ENCODE measurements at places on chromosomes 6 and 20. TPM values are rescaled to one million over a fixed set of nuclear protein-coding genes. Genes with fewer than 3 reads are reported as not detected.

Gene FAM83B
- not detected for total RNA-seq

Gene CALHM4
- not detected for total RNA-seq

Gene ZNF341
- total RNA-seq: 4.7 TPM

Gene CPXM1
- 0.26 TPM for total RNA-seq

Gene C20orf141
- total RNA-seq: not detected

Gene MMUT
- 14.0 TPM for total RNA-seq

Gene SUMO4
- 10.1 TPM for total RNA-seq

Gene LY86
- total RNA-seq: 1.9 TPM

Gene LPA
- not detected for total RNA-seq

Gene RAET1L
- total RNA-seq: not detected

Gene CGA
- not detected for total RNA-seq

GRCh38 chr6:157144859-157145568 lies 178.3 kb downstream of the TMEM242 start:
- no peak overlapping the region for H3K4me3 ChIP-seq
- DNase-seq: no peak
- peaks cover 2% of the 10 kb centered on the region for H3K36me3 ChIP-seq
- no peaks in the 10 kb centered on the region for H3K27me3 ChIP-seq
- no peak overlapping the region for H3K27ac ChIP-seq
- peaks cover 2% of the 10 kb centered on the region for H3K4me1 ChIP-seq

DNA sequence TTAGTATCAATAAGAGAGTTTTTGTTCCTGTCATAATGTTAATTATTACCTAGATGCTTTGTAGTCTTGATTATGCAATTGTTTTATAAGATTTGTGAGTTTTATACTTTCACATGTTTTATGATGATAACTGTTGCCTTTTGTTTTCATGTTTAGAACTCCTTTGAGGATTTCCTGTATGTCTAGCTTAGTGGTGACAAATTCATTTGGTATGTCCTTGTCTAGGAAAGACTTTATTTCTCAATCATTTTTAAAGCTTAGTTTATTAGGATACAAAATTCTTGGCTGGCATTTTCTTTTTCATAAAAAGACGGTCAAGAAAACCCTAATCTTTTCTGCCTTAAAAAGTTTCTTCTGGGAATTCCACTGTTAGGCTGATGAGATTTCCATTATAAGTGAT lies 849.9 kb upstream of the EYS start:
- H3K27me3 ChIP-seq: no peaks in the 10 kb centered on the region
- no peak overlapping the region for H3K27ac ChIP-seq
- no peaks in the 10 kb centered on the region for H3K36me3 ChIP-seq
- H3K4me1 ChIP-seq: no peaks in the 10 kb centered on the region
- H3K4me3 ChIP-seq: no peak overlapping the region

DNA sequence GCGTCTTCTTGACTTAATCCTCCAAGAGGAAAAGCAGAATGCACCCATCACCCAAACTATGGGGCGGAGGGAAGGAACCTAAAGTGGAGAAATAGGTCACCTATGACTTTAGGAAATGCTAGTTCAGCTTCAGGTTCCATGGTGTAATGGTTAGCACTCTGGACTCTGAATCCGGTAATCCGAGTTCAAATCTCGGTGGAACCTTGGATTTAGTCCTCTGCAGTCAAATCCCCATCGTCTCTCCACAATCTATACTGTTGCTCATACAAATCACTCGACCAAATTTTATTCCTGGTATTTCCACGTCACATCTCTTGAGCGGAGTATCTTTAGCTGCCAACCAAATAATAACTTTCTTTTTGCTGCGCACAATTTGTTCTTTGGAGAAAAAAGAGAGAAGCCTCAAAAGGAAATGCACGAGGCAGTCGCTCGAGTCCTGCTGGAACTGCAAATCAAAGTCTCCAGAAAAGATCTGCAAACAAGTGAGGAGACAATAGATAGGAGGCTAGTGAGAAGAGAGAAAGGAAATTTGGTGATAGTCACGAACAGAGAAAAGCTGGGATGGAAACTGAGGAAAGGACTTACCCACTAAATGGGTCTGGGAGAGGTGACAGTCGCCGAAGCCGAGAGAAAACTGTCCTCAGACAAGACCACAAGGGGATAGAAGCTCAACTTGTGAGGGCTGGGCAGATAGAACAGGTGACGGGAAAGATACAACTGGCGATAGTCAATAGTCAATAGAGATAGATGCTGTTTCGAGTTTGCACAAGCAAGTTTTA lies 16.6 kb downstream of the POM121L2 start:
- peak overlapping the region; percentile 4 for H3K27ac ChIP-seq
- no peak for DNase-seq
- peaks cover 73% of the 10 kb centered on the region for H3K27me3 ChIP-seq
- peaks cover 16% of the 10 kb centered on the region for H3K36me3 ChIP-seq
- H3K4me1 ChIP-seq: peaks cover 10% of the 10 kb centered on the region
- H3K4me3 ChIP-seq: no peak overlapping the region

- H3K27ac ChIP-seq: no peak overlapping the region
- no peaks in the 10 kb centered on the region for H3K27me3 ChIP-seq
- DNase-seq: no peak
- no peak overlapping the region for H3K4me3 ChIP-seq
- H3K36me3 ChIP-seq: no peaks in the 10 kb centered on the region
Observed at GRCh38 chr6:48048451-48049146, 62.4 kb downstream of the PTCHD4 start.

DNA sequence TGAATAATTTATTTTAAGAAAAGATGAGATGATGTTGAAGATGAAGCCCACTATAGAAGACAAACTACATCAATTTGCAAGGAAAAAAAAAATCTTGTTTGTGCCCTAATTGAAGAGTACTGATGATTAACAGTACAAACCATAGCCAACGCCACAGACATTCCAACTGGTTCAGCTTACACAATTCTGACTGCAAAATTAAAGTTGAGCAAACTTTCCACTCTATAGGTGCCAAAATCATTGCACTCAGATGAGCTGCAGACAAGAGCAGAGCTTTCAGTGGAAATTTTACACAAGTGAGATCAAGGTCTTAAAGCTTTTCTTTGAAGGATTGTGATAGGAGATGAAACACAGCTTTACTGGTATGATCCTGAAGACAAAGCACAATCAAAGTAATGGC lies 85.3 kb downstream of the OGFRL1 start:
- no peak overlapping the region for H3K4me3 ChIP-seq
- no peaks in the 10 kb centered on the region for H3K4me1 ChIP-seq
- no peak for DNase-seq

- H3K4me1 ChIP-seq: no peaks in the 10 kb centered on the region
- no peak for DNase-seq
- no peak overlapping the region for H3K27ac ChIP-seq
Observed at GRCh38 chr6:63492476-63492875, 79.8 kb upstream of the LOC128125822 start.

DNA sequence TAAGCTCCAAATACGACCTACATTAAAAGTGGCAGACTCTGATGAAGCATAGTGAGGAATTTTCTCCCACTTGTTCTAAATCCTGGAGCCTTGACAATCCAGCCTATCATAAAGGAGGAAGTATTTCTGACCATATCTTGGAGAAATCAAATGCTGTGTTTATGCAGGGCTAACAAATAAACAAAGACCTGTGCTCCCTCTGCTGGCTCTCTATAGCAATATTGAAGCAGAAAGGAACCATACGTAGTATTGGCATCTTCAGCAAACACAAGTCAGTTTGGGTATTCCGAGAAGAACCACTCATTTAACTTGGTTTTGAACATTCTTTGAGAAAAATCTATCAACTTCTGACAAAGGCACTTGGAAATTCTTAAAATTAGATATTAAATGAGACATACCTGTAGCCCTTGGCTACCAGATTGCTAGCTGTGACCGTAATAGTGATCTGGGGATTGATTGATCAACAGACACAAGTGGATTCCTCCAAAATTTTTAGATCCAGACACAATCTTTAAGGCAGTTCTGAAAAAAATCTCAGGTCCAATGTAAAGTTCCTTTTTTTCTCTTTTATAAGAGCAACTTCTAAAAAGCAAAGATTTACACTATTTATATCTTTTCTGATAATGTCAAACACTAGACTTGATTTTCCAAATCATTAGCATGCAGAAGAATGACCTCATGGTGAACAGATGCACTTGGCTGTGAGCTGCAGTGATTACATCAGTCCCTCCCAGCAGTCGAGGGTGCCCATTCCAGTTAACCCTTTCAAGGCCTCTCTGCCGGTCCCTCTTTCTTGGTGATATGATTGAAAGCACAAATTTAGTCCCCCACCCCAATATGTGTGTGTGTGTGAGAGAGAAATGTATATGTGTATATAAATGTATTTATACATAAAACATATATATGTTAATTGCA lies 40.2 kb downstream of the INSM1 start:
- no peak for DNase-seq
- H3K36me3 ChIP-seq: no peaks in the 10 kb centered on the region
- no peak overlapping the region for H3K4me3 ChIP-seq
- H3K4me1 ChIP-seq: no peaks in the 10 kb centered on the region

- H3K27me3 ChIP-seq: peaks cover 7% of the 10 kb centered on the region
- no peak for DNase-seq
- H3K36me3 ChIP-seq: no peaks in the 10 kb centered on the region
- H3K4me1 ChIP-seq: no peaks in the 10 kb centered on the region
- H3K27ac ChIP-seq: no peak overlapping the region
Observed at GRCh38 chr6:36326356-36326995, 10.2 kb downstream of the BNIP5 start.

GRCh38 chr6:100915876-100916275 lies 34.7 kb upstream of the ASCC3 start:
- no peak overlapping the region for H3K4me3 ChIP-seq
- H3K4me1 ChIP-seq: no peaks in the 10 kb centered on the region
- no peak for DNase-seq
- no peaks in the 10 kb centered on the region for H3K36me3 ChIP-seq
- peaks cover 12% of the 10 kb centered on the region for H3K27me3 ChIP-seq

DNA sequence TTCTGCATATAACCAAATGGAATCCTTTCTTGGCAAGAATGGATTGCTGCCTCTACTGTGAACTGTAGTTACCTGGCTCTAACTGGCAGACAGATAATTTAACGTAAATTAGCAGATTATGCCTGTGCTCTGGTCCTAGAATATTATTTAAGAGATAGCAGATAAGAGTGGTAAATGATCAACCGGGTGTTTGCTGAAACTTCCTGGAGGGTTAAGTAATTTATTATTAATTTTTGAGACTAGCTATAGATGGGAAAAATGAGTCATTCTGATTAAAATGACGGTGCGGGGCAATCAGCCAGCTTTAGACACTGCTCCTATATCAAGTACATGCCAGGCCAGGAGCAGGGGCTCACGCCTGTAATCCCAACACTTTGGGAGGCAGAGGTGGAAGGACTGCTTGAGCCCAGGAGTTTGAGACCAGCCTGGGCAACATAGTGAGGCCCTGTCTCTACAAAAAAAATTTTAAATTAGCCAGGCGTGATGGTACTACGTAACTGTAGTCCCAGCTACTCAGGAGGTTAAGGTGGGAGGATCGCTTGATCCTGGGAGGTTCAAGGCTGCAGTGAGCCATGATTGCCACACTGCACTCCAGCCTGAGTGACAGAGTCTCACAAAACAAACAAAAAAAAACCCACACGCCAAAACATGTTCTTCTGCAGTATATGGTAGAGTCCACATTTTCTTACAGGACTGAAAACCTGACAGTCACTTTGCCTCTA lies 22.6 kb downstream of the B4GALT5 start:
- no peak overlapping the region for H3K27ac ChIP-seq
- DNase-seq: no peak
- H3K4me3 ChIP-seq: no peak overlapping the region
- no peaks in the 10 kb centered on the region for H3K36me3 ChIP-seq
- H3K4me1 ChIP-seq: peaks cover 23% of the 10 kb centered on the region

- peaks cover 5% of the 10 kb centered on the region for H3K27me3 ChIP-seq
- no peaks in the 10 kb centered on the region for H3K36me3 ChIP-seq
- H3K4me1 ChIP-seq: peaks cover 10% of the 10 kb centered on the region
- H3K27ac ChIP-seq: no peak overlapping the region
- no peak for DNase-seq
- no peak overlapping the region for H3K4me3 ChIP-seq
Observed at GRCh38 chr6:113631666-113632065, 225.5 kb upstream of the MARCKS start.

- no peaks in the 10 kb centered on the region for H3K4me1 ChIP-seq
- no peaks in the 10 kb centered on the region for H3K27me3 ChIP-seq
Observed at GRCh38 chr6:56524891-56525703, 117.6 kb downstream of the DST start.

DNA sequence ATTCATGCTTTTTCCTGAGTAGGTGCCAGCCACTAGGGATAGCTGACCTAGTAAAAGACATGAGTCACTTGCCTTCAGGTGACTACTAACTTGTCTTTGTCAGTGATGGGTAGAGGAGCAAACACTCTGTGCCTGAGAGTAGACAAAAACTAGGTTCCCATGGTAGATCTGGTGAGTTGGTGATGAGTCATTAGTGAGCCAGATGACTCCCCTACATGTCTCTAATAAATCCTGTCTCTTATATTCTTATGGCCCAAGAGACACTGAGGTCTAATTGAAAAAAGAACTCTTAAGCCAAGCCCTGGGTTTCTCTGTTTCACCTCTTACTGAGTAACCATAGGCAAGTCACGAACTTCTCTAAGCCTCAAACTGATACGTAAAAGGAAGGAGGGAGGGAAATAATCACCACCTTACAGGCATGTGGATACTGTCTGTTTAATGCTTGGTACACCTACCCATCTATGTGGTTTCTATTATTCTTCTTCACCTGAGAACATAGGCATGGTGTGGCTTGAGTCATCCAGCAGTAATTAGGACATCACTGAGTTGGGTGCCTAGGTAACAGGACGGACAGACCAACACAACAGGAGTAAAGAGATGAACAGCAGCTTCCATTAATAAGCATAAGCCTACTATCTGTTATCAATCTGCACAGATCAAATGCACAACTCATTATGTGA lies 20.3 kb downstream of the TTPAL start:
- no peaks in the 10 kb centered on the region for H3K27me3 ChIP-seq
- no peak overlapping the region for H3K4me3 ChIP-seq
- no peak for DNase-seq
- H3K27ac ChIP-seq: peak overlapping the region; percentile 0
- H3K4me1 ChIP-seq: peaks cover 23% of the 10 kb centered on the region
- peaks cover 65% of the 10 kb centered on the region for H3K36me3 ChIP-seq

DNA sequence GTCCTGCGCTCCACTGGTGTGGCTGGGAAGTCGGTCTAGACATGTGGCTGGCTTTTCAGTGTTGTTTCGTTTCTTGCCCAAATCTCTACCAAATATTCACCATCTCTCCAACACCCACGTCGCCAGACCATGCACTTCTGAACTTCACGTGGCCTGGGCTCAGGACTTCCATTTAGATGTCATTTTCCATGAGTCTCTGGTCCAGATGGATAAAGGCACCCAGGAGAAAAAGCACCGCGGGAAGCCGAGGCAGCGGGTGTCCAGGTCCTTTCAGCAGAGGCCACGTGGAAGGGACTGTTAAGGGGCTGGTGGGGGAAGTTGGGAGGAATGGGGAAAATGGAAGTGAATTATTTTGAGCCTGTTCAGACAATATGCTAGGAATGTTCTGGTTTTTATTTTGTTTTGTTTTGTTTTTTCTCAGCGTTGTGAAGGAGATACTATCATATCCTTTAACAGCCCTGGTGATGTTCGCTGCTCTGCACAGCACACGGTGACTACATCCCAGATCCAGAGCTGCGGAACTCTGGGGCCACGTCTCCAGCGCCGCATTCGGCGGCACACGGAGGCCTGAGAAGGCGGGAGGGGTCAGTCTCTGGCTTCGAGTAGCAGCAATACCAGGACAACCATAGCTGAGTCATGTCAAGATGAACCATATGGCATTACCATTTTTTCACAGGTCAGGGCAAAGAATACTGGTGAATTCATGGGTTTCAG lies 230.3 kb downstream of the THBS2 start:
- no peak for DNase-seq
- H3K27me3 ChIP-seq: no peaks in the 10 kb centered on the region

- no peaks in the 10 kb centered on the region for H3K36me3 ChIP-seq
- no peak overlapping the region for H3K27ac ChIP-seq
- no peak overlapping the region for H3K4me3 ChIP-seq
- no peak for DNase-seq
- peaks cover 23% of the 10 kb centered on the region for H3K4me1 ChIP-seq
Observed at GRCh38 chr6:2754393-2754792, 3.7 kb upstream of the MYLK4 start.

Data from activated CD8-positive, alpha-beta T cell treated with anti-CD3 and anti-CD28 coated beads, Interleukin-2, amount 10 ng/mL, durations not matched to agents 7 days and 5 days (primary cell).